Right atrium auricular region (tissue), 2 donors: ENCODE measurements at places on chromosomes 2 and 18. TPM values are rescaled to one million over a fixed set of nuclear protein-coding genes. Genes with fewer than 3 reads are reported as not detected.

Gene AGXT
- not detected for total RNA-seq

Gene RESP18
- total RNA-seq, result not detected

DNA sequence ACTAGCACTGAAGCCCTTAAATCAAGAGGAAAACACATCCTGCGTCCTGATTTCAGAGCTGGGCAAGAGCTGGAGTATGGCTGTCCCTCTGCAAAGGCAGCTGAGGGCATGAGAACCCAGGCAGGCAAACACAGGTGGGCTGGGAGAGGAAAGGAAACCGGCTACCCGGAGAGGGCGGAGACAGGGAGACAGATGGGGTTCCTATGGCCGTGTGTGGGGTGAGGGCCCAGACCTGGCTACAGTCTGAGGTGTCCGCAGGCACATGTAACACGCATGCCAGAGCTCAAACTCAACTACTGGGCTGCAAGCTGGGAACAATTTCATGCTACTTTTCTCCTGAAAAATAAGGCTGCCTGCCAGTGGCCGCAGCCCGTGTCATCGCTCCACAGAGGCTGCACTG lies 2.7 kb downstream of the COPS9 start:
- DNase-seq, result no peak

Gene DSG4
- total RNA-seq, result not detected

Gene WNT10A
- total RNA-seq, result 1.2 TPM

DNA sequence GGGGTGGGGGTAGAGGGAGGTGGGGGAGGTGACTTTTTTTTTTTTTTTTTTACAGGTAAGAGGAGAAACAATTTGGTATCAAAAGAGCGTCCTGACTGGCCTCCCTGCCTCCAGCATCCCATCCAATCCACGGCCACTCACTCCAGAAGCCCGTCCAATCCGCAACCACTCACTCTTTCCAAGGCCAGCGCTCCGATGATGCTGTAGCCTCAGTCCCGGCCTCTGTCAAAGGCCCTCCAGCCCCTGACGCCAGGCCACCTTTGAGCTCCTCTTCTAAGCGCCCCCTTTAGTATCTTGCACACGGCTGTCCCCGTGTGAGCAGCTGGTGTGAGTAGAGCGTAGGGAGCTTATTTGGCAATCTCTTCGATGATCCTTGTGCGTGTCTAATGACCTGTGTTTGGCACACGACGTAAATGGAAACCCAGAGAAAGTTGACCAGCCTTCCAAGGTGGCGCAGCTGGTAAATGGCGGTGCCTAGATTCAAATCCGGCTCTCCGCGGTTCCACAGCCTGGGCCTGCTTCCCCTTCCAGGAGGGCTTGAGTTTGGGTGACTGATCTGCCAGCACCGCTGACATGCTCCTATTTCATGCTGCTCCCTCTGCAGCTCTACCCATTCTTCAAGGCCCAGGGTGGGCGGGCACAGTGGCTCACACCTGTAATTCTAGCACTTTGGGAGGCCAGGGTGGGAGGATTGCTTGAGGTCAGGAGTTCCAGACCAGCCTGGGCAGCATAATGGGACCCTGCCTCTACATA lies 23.8 kb upstream of the PXDN start:
- no peak for DNase-seq

- no peak for DNase-seq
Measured at GRCh38 chr2:74385396-74385795, 5.3 kb upstream of the DCTN1 start.

GRCh38 chr2:121489284-121489683 lies 41.4 kb upstream of the RNU4ATAC start:
- DNase-seq, result no peak

- no peak for DNase-seq
Measured at GRCh38 chr2:113679457-113679856, 52.4 kb downstream of the RABL2A start.

GRCh38 chr2:235049719-235050118 lies 97.9 kb downstream of the SH3BP4 start:
- DNase-seq, result no peak

Gene ERFE
- 0.33 TPM for total RNA-seq

GRCh38 chr2:10205162-10205475 lies 82.6 kb downstream of the RRM2 start:
- no peak for DNase-seq

- no peak for DNase-seq
Measured at GRCh38 chr2:206158563-206159345, 490 bp downstream of the NDUFS1 start.

Gene SLC9A4
- not detected for total RNA-seq

- DNase-seq, result no peak
Measured at GRCh38 chr18:66013969-66014368, 263.2 kb downstream of the CDH7 start.

GRCh38 chr2:109720380-109721106 lies 73.6 kb upstream of the RGPD5 start:
- peak; percentile 32 for DNase-seq

- DNase-seq, result no peak
Measured at GRCh38 chr18:55932675-55933074, 344.7 kb upstream of the TCF4 start.
